ENCODE measurements at places on chromosomes 12 and 14.

DNA sequence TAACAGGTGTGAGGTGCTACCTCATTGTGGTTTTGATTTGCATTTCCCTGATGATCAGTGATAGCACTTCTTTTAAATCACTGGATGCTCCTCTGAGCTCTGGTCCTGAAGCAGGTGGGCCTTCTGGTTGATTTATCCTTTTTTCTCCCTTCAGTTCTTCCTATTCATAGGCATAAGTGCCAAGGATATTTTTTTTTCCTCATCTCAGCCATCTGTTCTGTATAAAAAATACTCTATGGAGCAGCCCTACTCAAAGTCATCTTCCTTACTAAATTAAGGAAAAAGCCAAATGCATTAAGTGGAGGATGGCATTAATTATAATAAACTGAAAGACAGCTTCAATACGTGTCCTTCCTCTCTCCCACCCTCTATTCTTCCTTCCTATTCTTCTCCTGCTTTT is 18.4 kb downstream of the SPIC start:
- ATAC-seq: no peak

- ATAC-seq: no peak
Measured at GRCh38 chr12:89825591-89826449, 117.2 kb upstream of the ATP2B1 start.

DNA sequence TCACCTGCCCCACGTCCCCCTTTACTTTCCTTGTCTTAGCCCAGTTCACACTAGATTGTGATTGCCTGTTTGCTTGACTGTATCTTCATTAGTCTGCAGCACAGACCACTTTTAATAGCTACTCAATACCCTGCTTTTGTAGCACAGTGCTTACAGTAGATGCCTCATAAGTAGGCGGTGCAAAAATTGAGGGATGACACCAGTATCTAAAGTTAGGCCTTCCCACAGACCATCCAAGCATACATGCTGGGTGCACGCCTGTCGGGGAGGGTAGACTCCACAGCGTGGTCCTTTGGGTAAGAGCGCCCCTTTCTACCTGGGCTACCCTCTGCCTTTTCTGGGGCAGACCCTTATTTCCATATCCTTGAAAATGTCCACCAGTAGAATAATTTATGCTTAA is 140.8 kb downstream of the GCH1 start:
- ATAC-seq: no peak

GRCh38 chr14:95140060-95140858 is 17.1 kb downstream of the DICER1 start:
- ATAC-seq: no peak

GRCh38 chr14:71751264-71751663 is 181.0 kb upstream of the RGS6 start:
- no peak for ATAC-seq
